ENCODE measurements at places on chromosomes 3 and 15. TPM values are rescaled to one million over a fixed set of nuclear protein-coding genes. Genes with fewer than 3 reads are reported as not detected.

Gene LRRC2
- polyA plus RNA-seq: 5.2 TPM

Gene P3H2
- 39.4 TPM for polyA plus RNA-seq

Gene KCNAB1
- 4.3 TPM for polyA plus RNA-seq

Gene ECE2
- polyA plus RNA-seq: not detected

Gene IL17RE
- 1.8 TPM for polyA plus RNA-seq

Gene TMEM207
- not detected for polyA plus RNA-seq

Gene GPR149
- 0.10 TPM for polyA plus RNA-seq

Gene GHSR
- not detected for polyA plus RNA-seq

GRCh38 chr3:16665282-16665741 is 60.1 kb upstream of the DAZL start:
- DNase-seq: no peak

DNA sequence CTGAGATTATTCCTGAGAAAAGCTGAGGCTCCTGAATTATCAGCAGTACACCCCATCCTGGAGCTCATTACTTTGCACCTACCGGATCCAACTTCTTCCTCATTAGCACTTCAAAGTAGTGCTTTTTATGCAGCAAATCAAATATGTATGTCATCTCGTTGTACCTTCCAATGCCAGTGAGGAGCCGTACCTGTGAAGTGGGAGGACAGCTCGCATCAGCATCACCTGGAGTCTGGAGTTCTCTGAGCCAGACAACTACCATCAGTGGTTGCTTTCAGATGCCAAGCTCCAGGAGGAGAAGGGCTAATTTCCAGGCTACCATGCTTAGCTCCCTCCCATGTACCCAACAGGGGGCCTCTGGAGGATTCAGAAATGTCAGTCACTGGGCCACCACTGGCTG is 32.4 kb downstream of the EIF3J start:
- no peak for DNase-seq

GRCh38 chr3:14467814-14468620 is 65.6 kb downstream of the SLC6A6 start:
- no peak for DNase-seq

DNA sequence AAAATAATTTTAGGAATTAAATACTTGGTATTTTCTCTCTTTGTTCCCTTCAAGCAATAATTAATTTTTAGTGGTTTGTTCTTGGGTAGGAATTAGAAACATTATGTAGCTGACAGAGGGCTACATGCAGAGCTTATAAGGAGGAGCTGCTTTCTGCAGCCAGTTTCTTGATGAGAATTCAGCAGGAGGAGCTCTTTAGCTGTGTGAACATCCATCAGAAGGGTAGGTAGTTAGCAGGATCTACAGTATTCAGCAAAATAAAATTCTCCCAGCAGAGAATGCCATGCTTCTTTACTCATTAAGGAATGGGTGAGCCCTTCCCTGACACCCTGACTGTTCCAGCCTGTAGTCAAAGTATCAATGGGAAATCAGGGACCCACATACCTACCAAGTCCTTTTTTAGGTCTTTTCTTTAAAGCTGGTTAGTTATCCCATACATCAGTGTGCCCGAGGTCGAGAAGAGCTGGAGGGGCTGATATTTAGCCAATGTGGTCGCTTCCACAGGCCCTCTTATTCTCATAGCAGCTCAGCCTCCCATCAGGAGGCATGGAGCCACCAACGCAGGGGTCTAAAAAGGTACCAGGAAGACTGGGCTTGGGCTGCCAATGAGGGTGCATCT is 54.0 kb downstream of the KCNAB1 start:
- no peak for DNase-seq

- DNase-seq: no peak
Observed at GRCh38 chr3:134672571-134672970, 21.7 kb upstream of the KY start.

DNA sequence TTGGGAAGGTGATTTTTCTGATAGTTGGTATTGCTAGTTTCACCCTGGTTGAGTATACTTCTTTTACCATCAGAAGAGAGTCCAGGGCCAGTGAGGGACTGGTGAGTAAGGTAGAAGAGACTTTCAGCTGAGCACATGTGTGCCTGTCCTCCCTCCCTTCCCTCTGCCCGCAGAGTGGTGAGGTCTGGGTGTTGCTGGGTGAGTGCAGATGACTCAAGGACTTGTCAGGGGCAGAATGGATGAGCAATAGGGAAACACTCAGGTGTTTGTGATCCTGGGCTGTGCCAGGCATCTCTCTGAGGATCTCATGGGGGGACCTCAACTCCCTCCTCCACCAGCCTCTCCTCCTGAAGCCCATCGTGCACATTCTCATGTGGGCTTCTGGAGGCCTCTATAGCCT is 76.0 kb upstream of the GSK3B start:
- no peak for DNase-seq

DNA sequence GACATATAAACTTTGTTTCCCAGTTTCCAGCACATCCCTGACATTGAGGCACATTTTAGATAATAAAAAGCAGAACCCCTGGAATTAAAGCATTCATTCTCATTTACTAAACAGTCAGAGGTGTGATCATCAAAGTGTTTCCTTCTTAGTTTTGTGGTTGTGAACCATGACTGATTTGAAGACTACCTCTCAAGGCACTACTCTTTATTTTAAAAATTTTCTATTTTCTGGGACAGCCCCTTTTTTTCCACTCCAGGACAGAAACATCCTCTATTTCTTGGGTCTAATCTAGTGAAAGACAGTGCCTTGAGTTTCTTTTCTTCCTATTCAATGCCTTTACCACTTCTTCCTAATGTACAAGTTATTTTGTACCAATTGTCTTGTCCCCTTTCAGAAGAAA is 5.2 kb downstream of the SST start:
- DNase-seq: no peak

DNA sequence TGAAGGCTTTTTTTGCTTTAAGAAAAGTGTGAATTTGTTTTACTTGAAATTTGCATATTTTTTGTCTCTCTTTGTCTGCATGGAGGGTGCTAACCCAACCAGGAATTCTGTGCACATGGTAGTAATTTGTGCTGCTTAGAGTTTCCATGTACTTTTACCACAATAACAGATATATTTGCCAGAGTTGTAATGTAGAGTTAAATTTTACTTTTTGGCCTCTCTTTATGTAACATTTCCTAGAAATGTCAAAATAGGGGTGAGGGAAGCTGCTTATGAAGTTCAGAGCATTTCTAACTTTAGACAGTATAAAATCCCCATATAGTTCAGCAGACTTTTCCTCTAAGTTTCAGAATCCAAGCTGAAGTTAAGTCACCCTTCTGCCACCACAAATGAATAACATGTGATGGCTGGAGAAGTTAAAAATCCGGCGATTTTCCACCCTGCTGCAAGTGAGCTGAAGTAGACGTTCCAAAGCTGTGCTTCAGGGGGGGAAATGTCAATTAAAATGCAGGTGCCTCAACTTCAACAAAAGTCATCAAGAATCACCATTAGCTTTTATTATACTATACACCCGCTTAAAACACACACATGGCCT is 385.7 kb upstream of the NR2F2 start:
- no peak for DNase-seq

GRCh38 chr15:68542771-68543164 is 36.0 kb upstream of the CORO2B start:
- DNase-seq: no peak

DNA sequence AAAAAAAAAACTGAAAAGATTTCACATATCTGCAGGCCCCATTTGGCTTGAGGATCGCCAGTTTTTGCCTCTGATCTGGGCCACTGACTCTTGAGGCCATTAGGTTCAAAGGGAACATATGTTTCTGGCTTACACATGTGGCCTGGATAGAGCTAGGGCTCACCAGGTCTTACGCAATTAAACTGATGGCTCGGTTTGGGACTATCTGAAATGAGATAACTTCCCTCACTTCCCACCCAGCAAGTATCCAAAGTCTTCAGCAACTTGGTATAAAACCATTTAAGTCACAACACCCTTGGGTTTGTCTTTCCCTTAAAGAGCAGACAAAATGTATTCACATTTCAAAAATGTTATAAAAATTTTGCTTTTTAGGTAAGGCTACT is 36.3 kb downstream of the LRIG1 start:
- no peak for DNase-seq

DNA sequence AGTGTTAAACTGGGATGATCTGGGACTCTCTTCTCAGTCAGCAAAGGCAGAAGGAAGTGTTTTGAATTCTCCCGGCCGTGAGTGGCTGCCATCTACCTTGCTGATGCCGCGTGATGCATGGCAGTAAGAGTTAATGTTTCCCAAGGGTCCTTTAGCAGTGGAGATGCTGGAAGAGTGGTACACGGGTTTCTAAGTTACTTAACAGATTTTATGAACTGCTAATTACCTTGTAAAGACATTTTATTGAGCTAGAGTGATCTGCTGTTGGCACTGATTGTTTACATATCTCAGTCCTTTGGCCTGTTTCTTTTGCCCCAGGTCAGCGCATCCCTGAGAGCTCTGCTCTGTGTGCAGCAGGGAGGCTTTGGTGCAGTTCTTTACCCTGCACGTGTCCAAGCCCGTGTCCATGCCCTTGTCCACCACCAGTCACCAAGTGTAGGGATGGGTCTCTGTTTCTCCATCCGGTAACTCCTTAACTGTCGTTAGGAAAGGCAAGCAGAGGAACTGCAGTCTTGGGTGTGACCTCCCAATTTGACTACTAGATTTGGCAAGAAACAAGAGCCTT is 172.3 kb downstream of the SLCO3A1 start:
- no peak for DNase-seq

DNA sequence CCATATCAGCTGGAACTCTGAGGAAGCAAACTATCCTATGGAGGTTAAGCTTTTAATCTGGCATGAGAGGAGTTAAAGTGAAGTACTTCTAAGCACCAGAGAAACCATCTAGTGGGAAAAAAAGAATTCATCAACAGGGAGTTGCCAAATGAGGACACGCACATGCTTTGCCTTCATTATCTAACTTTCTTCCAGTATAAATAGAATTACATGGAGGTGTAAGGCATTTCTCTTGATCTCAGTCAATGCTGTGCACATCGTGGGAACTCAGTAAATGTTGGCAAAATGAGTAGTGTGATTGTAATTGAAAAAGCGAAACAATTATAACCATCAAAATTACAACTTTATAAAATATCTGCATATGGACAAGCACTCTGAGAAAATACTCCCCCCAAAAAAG is 8.0 kb upstream of the GSK3B start:
- no peak for DNase-seq

DNA sequence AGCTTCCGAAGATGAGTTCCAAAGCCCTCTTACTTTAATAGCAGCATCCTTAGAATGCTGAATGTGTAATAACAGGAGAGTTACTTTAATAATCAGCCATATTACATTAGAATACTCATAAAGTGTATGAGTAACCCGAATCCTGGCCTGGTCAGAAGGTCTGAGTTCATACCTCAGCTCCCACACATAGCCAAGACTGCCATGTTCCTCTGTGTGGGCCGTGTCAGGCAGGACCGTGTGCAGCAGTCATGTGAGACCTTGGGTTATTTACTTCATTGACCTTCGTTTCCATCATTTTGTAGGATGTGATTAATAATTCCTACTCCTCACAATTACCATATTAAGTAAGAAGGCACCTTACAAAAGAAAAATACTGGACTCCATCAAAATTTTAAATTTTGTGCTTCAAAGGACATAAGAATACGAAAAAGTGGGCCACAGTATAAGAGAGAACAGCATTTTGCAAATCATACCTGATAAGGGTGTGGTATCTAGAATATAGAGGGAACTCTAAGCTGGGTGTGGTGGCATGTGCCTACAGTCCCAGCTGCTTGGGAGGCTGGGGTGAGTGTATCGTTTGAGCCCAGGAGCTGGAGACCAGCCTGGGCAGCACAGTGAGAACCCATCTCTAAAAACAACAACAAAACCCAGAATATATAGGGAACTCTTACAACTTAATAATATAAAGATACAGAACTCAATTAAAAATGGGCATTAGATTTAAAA is 163.4 kb downstream of the ATG7 start:
- DNase-seq: no peak

GRCh38 chr3:172766241-172766640 is 15.7 kb downstream of the ECT2 start:
- no peak for DNase-seq

DNA sequence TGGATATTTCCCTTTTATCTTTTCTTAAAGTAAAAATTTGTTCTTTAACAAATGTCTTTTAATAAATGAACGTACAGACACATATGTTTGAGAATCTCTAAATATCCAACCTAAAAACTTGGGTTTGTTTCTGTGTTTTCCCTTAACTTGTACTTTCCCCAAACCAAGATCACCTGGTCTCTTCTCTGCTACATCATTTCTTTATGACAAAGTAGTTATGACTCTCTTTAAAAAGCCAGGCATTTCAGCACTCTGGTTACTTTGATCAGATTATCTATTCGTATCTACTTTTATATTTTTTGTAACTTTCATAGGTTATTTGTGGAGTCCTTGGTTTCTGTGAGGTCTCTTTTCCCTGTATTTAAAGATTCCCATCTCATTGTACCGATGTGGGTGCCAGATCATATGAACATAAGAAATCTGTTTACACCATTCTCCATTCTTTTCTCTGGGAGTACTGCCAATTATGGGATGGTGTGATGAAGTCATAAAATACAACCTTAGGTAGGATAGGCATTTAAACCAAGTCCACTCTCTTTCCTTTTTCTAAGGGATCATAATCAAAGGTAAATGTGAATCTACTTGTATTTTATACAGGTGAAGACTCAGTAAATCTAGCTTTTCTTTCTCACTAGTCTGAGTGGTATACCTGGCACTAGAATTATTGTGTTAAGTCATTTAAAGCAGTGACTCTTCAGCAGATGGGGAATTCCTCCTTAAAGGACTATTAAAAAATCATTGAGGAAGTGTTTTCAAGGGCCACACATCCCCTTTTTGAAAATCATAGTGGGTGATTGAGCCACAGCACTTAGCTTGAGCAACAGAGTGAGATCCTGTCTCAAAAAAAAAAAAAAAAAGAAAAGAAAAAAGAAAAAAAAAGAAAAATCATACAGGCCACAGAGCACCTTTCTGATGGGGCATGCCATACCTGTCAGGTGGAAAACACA is 12.4 kb upstream of the NFKBIZ start:
- DNase-seq: no peak

DNA sequence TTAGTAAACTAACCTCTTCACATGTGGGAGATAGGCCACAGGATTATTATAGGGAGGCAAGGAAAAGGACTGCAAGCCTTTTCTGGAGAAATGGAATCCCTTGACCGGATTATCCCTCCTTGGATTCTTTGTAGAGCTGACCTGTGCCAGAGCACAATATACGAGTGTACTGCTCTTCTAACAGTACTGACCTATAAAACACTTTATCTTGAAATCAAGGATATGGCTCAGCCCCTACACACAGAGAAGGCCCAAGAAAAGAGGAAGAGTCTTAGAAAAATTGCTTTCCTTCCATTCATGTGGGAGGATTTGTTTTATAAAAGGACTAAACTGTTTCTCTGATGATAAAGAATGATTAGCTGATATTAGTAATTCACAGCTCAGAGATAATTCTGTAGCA is 42.2 kb downstream of the DMXL2 start:
- DNase-seq: no peak

DNA sequence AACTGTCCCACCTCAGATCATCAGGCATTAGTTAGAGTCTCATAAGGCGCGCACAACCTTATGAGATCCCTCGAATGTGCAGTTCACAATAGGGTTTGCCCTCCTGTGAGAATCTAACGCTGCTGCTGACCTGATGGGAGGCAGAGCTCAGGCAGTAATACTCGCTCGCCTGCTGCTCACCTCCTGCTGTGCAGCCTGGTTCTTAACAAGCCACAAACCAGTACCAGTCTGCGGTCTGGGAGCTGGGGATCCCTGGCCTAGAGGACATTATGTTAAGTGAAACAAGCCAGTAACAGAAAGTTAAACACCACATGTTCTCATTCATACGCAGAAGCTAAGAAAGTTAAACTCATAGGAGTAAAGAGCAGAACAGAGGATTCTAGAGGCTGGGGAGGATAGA is 47.0 kb downstream of the MAP3K13 start:
- DNase-seq: no peak

Measured in forelimb muscle (tissue), 1 donor.